ENCODE measurements at places on chromosomes 3 and 15.

GRCh38 chr15:53978253-53978906 lies at the start of gene UNC13C:
Gene UNC13C, plus strand, starts transcription at chr15:53978441. Its CDS starts 34,463 bp downstream, at chr15:54012904.
- DNase-seq: peak; percentile 71

GRCh38 chr15:90619468-90619867 lies 89.7 kb downstream of the CRTC3 start:
- no peak for DNase-seq

GRCh38 chr15:70507772-70508371 lies 255.5 kb downstream of the UACA start:
- DNase-seq: no peak

GRCh38 chr3:159144472-159144871 lies 342.6 kb downstream of the MFSD1 start:
- DNase-seq: no peak

DNA sequence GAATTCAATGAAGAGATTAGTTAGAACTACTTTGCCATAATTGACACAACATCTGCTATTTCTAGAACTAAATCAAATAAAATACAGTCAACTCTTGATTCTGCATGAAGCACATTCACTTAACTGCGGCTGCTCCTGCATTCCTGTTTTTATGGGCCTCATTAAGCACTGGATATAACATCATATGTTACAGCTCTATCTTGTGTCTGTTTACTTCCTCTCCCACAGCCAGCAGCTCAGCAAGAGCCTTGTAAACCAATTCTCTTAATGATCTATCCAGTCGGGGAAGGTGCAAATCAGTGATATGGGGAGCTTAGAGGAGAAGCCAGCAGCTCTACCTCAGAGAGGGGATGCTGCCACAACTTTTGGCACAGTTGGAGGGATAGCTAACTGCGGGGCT lies 329.2 kb downstream of the ARRDC4 start:
- DNase-seq: no peak

- no peak for DNase-seq
These were observed 20.9 kb downstream of the CEMIP start for GRCh38 chr15:80800067-80800466.

- DNase-seq: no peak
These were observed 14.1 kb upstream of the GADL1 start for GRCh38 chr3:30908456-30909037.

DNA sequence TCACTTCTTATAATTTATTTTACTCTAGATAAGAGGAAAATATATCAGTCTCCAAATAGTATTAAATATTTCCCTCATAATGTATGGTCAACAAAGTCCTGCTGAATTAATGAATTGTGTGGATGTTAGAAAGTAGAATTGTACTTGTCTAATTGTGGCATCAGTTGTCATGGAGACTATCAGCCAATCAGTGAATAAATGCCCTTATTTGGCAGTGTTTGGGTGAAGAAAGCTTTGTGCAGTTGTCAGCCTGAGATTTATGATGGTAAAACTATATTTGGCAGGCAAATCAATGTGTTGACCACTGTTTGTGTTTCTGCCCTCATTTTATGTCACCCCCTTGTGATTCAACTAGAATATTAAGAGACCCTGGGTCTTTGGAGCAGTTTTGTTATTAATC lies 293.6 kb upstream of the MDFIC2 start:
- DNase-seq: no peak

DNA sequence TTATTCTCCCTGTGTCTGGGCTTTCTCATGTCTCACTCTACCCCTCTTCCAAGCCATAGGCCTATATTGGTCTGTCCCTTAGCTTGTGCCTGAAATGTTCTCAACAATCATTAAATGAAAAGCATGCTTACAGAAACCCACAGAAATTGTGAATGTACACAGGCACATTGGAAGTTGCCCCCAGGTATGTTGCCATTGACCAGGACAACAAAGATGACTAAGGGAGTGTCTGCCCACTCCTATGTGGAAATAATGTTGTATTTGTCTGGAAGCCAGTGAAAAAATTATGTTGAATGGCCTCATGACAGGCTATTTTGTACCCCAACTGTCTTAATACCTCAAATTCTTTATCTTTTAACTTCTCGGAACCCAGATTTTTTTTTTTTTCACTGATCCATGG lies 102.0 kb downstream of the TPRG1 start:
- DNase-seq: no peak

DNA sequence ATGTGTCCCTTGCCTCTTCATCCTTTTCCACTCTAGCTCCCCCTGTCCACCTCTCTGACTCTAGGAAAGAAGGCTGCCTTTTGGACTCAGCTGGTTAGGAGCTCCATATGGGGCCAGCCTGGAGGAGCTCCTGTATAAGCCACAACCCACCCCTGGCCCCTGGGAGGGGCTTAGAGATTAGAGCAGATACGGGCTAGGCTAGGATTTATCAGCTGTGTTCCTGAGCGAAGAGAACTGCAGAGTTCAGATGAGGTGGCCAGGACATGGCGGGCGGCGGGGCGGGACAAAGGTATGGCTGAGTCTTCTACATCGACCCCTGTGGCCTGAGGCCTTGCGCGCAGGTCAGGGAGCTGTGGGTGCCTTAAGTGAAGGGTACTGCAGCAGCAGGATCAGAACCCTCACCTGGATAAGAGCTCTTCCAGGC lies 7.9 kb downstream of the NBEAL2 start:
- DNase-seq: no peak

- DNase-seq: peak; percentile 70
These were observed 68.3 kb downstream of the GALK2 start for GRCh38 chr15:49238342-49238741.

DNA sequence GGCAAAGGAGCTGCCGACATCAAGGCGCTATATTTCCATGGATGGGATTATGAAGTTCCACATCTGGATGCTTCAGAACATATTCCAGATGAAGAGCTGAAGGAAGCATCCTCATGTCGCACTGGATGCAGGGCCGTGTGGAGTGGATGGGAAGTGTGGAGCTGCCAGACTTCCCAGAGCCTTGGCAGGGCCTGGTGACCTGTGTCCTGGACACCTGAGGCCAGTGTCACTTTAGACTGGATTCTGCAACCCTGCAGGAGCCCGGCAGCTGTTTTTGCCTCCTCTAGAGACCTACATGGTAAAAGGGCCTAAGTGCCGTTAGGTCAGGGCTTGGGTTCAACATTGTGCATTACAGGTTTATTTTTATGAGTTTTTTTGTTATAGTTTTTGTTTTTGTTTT lies 11.3 kb upstream of the XYLB start:
- DNase-seq: no peak

DNA sequence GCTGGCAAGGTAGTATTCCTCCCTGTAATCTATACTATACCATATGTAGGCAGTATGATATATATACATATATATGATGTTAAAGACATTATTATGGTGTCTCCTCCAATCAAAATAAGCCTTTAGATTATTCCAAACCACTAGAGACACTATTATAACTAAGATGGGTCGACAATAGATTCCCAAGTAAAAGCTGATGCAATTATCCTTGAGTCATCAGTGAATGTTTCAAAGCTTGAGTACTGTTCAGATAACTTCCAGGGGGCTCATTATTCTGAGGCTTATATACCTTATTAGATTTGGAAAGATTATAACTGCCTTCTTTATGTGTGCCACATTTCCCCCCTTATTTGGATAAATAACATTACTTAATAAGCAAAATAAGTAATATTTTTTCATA lies 11.9 kb upstream of the C3orf38 start:
- no peak for DNase-seq

DNA sequence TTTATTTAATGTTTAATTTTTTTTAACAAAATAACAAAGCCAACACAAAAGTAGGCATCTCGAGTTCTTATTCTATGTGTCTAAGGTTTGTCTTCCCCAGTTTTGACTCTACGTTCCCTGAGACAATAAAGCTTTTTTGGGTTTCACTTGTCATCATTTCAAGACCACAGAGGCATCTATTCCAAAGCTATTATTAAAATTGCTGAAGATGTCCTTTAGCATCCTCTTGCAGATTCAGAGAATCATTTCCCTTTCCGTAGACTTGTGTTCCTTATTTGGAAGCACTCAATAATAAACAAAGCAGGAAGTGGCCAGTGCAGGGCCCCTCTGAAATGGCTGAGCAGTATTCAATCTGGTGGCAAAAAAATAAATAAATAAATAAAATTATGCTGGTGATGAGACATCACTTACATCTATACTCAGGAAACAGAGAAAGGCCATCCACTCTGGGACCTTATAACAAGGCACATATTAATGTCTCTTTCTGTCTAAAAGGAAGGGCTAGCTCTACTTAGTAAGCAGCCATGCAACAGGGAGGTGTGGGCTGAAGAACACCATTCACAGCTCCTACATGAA lies 362.3 kb downstream of the WDR72 start:
- no peak for DNase-seq

DNA sequence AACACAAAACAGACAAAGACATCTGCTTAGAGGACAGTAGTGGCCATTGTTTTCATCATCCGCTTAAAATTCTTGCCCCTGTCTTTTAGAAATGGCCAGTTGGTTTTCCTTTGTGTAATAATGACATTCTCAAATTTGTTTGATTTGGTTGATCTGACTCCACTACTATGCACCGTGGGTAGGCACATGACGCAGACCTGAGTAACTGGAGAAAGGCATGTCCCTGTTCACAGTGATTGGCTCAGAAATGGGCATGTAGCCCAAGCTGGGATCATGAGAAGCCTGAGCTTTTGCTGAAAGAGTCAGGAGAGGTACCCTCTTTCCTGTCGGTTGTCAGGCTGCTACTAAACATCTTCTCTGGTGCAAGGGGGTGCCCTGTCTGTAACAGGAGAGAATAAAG lies 36.6 kb upstream of the MAGI1 start:
- DNase-seq: no peak

DNA sequence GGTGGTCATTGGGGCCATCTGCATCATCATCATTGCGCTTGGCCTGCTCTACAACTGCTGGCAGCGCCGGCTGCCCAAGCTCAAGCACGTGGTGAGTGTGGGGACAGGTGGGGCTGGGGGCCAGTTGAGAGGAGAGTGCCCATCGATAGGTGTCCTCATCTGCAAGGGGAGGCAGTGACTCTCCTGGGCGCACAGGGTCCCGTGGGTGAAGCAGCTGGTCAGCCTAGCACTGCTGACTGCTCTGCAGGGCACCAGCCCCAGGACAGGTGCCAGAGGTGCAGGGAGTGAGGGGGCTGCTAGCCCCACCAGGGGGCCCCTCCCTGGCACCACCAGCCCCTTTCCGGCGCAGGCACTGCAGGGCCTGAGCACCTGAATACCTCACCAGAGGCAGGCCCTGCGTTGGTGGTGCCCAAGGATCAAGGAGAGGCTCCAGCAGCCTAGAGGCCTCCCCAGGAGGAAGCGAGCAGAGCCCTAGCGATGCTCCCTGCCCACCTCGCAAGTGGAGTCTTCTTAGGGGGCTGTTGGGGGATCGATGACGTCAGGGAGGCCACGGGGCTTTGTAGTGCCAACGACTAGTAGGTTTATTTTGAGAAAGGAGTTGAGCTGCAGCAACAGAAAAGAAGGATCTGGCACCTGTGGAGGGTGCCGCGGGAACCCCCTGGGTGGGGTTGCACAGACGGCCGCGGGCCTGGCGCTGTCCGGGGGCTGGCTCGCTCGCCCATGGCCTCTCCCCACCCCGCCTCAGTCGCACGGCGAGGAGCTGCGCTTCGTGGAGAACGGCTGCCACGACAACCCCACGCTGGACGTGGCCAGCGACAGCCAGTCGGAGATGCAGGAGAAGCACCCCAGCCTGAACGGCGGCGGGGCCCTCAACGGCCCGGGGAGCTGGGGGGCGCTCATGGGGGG lies 976 bp upstream of the ABTB1 start:
- DNase-seq: peak; percentile 69

GRCh38 chr3:157117875-157118654 lies 41.9 kb downstream of the CCNL1 start:
- DNase-seq: no peak

DNA sequence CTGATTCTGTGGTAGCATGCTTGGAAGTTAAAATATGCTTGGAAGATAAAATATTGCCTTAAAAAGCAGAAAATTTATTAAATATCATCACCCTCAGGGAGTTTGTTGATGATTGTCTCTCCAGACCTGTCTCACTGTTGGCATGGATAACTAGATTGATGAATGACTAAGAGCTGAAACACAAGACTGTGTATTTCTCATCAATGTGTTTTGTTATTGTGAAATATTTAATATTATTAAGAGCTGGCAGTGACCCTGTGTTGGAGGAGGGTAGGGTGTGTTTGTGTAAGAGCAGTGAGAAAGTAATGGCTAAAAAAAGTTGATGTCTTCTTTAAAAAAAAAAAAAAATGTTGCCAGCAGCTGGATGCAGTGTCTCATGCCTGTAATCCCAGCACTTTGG lies 82.2 kb downstream of the ITPR1 start:
- DNase-seq: no peak

DNA sequence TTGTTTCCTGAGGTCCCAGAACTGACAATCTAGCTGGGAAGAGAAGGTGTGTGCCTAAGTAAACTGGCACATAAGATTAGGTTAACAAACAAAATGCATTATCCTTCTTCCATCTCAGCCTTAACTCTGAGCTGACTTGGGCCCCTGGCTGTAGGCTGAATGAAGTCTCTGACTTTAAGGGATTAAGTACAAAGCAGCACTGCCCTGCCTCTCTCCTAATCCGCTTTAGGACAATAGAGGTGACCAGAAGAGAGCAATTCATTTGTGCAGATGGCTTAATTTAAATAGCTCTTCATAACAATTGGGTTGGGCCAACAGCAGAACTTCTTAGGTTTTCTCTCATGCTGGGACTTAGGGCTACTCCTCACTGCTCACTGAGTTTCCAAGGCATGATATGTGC lies 181.6 kb upstream of the SOX14 start:
- no peak for DNase-seq

DNA sequence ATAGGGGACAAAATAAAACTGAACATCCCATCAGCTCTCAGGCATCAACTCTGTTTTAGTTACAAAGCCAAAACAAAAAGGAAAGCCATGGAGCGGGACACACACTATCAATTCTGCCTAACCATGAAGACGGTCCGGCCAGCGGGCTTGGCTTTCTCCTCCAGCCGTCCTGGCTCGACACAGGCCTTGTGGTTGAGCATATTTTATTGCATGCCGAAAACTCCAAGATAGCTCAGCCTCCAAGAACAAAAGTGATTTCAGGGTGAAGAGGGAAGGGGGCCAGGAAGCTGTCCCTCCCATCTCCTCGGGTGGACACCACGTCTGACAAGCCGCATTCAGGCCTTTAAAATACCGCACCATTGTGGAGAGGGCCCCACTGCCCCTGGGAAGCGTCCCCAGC lies 31.2 kb downstream of the WNT5A start:
- DNase-seq: no peak

DNA sequence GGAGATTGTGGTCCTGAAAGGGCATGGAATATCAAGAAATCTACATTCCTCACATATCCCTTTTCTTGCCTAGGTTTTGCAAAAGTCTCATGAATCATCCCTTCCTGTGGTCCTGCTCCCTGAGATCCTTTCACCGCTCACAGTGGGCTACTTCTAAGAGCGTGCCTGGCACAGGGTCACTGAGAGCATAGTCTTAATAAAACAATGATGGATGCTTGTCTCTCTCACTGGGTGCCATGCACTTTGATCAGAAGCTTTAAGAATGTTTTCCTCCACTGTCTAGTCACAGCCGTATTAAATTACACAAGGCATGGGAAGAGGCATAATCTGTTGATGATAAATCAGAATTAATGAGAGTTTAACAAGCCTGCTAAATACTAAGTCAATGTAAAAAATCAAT lies 269.7 kb upstream of the ATP10A start:
- DNase-seq: no peak

GRCh38 chr3:114850898-114851297 lies 296.2 kb downstream of the ZBTB20 start:
- DNase-seq: no peak
